Activated CD8-positive, alpha-beta memory T cell treated with anti-CD3 and anti-CD28 coated beads, Interleukin-2, amount 50 U/mL, for 48 hours (primary cell): ENCODE measurements at places on chromosomes 7 and 10.

GRCh38 chr7:101163279-101164070 is 1.9 kb downstream of the VGF start:
- DNase-seq = no peak

DNA sequence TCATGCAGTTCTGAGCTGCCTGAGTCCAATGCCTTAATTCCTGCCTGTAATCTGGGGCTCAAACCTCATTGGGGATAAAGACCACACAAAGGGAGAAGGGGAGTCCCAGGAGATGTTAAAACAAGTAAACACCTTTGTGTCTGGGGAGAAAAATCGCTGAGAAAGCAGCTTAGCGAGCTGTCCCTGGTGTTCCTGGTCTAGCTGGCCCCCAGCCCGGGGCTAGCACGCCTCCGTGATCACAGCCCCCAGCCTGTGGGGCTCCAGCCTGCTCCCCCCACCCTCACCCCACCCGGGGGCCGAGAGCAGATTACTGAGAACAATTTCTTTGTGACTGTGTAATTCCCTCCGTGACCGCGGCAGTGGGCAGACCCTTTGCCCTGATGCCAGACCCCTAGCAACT is 24.8 kb downstream of the DPCD start:
- no peak for DNase-seq

DNA sequence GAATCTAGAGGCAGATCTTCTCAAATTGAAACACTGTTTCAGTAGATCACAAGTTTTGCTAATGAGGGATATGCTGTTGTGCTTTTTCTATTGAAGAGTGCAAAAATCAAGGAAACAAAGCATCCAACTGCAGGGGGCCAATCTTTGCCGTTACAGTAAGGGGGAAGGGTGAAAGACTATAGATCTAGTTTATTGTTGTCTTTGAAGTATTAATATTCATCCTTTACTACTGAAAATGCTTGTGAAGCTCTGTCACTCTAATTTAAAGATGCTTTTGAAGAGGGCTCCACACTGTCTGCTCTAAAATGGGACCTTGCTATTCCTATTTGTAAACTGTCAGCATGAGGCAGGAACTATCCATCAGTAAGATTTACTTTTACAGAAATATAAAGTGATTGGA is 110.3 kb downstream of the MBL2 start:
- DNase-seq = no peak

- peak; percentile 56 for DNase-seq
Observed at GRCh38 chr10:112461029-112461887, 14.2 kb downstream of the VTI1A start.

DNA sequence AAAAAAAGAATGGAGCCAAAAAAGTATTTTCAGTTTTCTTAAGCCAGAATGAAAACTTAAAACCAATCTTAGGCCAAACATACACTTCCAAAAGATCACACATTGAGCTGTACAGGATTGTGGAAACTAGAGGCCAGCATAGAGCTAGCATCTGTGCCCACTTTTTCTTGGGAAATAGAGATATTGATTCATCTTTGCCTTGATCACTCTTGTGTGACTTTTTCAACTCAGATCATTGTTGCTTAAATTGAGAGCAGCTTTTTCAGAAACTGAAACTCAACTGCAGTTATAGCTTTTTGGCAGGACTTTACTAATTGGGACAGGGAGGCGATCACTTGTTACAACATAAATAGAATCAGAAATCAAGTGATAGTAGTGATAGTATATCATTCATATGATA is 132.2 kb downstream of the PRKG1 start:
- DNase-seq = no peak

- no peak for DNase-seq
Observed at GRCh38 chr7:66800591-66800990, 60.1 kb downstream of the RABGEF1 start.

GRCh38 chr7:83427884-83428283 is 221.1 kb downstream of the SEMA3E start:
- no peak for DNase-seq

DNA sequence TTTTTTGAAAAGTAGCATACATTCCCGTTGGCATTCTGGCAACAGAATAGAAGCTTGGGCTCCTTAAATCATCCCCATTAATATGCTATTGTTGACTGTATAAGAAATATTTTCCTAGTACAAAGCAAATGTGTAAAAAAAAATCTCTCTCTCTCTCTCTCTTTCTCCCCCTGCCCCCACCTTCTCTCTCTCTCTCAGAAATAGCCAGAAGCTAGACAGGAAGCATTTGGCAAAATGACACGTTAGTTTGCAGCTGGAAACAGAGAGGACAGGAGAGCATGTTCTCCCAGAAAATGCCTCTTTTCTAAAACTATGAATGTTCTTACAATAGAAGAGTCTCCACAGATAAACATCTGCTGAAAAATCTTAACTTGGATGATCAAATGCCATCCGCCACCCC is 59.6 kb upstream of the AKR1E2 start:
- DNase-seq = no peak

DNA sequence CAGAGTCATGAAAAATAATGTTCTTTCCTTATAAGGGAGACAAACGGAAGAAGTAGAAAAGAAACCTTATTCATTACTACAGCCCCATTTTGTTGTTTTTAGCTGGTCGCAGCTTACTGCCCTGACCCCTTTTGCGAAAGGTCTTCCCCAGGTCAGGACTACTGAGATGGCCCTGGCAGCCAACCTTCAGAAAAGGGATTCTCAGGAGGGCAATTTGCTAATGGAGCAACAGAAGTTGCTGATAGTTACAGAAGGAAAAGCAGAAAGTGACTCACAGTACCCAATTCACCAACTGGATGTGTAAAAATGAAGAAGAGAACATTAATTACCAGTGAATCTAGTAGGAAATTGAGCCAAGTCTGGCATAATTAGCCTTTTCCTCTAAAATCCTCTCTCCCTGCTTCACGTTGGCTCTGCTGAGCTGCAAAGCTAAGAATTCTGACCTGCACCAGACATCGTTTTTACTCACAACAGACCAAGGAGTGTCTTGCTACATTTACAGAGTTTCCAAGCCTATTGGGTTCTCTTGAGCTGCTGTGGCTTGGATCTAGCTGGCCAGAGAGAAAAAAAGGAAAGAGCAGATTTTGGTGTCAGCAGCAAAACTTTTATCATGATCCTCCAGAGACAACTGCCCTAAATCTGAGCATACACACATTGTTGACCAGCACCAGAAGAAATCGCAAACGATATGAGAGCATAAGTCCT is 499.9 kb upstream of the FZD8 start:
- no peak for DNase-seq

DNA sequence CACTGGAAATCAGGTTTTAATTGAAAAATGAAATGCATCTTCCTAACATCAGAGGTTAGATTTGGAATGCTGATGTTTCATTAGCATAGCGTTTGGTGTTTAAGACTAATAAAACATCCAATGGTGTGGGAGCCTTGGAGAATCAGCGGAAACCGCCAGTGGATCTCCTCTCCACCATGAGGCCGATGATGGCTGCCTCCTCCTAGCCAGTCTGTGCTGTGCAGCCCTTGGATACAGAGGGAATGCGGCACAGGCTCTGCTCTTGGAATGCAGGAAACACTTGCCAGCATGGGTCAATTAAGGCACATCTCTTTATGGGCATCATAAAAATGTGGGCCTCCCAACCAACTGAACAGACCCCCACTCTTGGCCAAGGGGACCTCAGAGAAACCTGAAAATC is 259.9 kb downstream of the GLRX3 start:
- DNase-seq = peak; percentile 6

DNA sequence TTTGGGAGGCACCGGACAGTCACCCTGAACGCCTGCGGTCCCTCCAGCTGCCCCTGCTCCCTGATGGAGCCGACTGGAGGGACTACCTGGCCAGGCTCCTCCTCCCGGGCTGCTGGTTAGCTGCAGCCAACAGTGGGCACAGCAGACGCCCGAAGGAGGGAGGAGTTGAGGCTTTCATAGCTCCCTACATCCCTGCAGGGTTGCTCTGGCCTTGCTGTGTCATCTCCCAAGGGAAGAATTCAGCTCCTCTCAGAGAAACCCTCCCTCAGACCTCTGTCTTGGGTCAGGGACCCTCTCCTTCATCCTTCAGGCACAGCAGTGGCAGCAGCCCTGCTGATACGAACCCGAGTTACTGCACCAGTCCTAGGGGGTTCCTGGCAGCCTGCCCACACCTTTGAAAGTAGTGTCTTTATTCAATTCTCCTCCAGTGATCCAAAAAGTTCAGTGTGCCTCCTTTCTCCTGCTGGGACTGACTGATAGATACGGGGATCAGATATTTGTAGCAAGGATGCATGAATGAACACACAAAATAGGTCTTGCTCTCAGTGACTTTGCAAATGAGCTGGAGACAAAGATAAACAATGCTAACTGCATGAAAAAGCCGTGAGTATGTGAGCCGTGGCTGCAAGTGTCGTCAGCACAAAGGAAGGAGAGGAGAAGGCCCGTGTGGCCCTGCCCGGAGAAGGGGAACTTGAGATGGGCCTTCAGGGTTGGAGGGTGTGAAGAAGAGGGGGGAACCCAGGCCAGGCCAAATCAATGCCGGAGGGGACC is 136.6 kb downstream of the PRKAG2 start:
- no peak for DNase-seq

GRCh38 chr7:140006600-140006999 is 56.2 kb downstream of the PARP12 start:
- no peak for DNase-seq

DNA sequence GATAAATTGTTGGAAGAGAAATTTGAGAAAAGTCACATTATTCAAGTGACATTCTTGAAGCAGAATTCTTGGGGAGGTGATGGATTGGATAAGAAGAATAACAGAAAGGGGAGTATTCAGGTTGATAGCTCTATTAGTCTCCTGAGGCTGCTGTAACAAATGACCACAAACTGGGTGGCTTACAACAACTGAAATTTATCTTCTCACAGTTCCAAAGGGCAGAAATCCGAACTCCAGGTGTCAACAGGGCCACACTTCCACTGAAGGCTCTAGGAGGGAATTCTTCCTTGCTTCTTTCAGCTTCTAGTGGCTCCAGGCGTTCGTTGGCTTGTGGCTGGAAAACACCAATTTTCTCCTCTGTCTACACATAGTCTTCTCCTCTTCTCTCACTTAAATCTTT is 99.8 kb downstream of the TES start:
- no peak for DNase-seq

- DNase-seq = no peak
Observed at GRCh38 chr10:83991986-83992753, 147.1 kb upstream of the GHITM start.

DNA sequence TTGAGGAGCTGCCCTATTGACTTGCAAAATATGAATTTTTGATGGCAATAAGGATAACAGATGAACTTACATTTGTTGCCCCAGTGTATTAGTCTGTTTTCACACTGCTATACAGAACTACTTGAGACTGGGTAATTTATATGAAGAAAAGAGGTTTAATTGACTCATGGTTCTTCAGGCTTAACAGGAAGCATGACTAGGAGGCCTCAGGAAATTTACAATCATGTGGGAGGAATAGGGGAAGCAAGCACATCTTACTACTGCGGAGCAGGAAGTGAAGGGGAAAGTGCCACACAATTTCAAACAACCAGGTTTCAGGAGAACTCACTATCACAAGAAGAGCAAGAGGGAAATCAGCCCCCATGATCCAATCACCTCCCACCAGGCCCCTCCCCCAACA is 57.9 kb downstream of the ZNF22 start:
- no peak for DNase-seq

GRCh38 chr10:117248750-117249465 is 8.0 kb downstream of the SLC18A2 start:
- DNase-seq = no peak

DNA sequence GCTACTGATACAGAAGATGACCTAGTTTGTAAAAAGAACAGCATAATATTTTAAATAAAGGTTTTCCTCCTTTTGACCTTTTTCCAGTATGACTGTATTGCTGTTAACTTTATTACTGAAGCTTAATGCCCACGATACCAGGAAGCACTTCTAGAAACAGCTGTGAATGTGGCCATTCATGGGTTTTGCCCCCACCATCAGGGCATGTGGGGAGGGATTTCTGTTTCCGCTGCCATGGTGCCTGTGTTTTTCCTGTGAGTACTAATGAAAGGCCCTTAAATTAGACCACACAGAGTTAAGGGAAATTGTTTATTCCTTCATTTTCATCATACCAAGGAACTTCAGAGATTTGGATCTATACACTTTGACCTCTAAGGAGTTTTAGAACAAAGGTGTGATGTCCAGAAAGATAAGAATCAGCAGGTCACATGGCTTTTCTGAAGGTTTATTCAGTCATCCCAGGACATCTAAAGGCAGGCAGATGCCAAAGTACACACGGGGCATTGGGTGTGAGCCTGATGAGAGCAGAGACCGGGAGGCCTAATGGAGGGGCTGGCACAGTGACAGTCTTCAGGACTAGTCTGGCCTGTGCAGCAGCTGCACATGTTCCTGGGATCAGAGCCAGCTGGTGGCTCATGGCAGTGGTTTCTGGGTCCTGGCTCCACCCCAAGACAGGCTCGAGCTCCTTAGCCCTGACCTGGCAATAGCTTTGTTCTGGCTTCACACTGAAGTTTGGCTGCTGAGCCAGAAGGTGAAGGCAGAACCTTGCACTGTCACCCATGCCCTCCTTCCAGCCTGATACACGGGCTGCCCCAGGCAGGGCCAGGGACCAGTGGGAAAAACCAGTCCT is 190.9 kb downstream of the REEP3 start:
- no peak for DNase-seq

DNA sequence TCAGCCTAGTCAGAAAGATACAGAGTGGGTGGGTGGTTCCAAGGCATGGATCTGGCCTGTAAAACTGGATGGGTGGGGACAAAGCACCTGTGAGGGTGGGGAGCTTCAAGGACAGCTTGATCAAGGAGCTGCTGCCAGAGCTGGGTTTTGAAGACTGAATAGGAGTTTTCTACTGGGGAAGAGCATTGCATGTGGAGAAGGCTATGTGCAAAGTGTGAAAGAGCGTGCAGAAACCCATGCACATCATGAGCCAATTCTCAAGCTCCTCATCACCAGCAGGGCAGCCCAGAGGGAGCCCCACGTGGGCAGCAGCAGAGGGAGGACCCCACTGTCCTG is 58.6 kb downstream of the PDGFA start:
- DNase-seq = no peak
